ENCODE measurements at places on chromosomes 7 and 10.

DNA sequence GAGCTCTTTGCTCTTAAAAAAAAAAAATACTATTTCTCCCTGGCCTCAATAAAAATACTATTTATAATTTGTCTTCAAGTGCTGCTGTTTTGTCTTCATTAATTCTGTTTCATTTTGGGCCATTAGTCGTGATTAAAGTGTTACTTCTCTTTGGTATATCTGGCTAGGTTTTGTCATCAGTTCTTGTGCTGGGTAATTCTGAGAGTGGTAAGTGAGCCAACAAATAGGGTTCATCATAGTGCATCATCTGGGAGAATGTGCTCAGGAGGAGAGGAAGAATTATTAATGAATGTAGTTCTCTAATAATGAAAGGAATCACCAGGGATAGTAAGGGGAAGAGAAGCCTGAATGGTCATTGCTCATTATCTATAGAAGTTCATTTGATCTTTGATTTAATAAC is 70.0 kb downstream of the LCOR start:
- no peak for DNase-seq

- DNase-seq: peak; percentile 74
Observed at GRCh38 chr10:72834183-72834825, 59.2 kb upstream of the OIT3 start.

GRCh38 chr7:44985033-44985695 is 6.3 kb upstream of the MYO1G start:
- DNase-seq: peak; percentile 33

- no peak for DNase-seq
Observed at GRCh38 chr10:3499120-3499519, 285.9 kb downstream of the KLF6 start.

GRCh38 chr10:84263716-84264115 is 18.9 kb downstream of the RGR start:
- no peak for DNase-seq

- no peak for DNase-seq
Observed at GRCh38 chr10:28332726-28333125, 29.9 kb upstream of the MPP7 start.

DNA sequence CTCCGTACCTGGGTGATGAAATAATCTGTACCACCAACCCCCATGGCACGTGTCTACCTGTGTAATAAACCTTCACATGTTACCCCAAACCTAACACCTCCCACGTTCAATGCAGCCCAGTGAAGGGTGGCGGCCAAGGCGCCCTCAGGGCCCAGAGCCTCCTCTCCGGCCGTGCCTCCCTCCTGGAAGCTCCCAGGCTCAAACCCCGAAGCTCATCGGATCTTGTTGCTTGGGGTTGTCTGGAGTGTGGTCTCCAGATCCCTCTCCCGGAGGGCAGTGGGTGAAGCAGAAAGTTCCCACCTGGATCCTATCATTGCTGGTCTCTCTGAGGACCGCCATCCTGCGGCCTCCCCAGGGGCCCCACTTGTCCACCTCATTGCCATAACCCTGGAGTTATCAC is 9.4 kb upstream of the KNDC1 start:
- DNase-seq: no peak

- peak; percentile 79 for DNase-seq
Observed at GRCh38 chr10:59847326-59847725, 59.0 kb downstream of the CCDC6 start.
